ENCODE measurements at places on chromosomes 12 and 14.

DNA sequence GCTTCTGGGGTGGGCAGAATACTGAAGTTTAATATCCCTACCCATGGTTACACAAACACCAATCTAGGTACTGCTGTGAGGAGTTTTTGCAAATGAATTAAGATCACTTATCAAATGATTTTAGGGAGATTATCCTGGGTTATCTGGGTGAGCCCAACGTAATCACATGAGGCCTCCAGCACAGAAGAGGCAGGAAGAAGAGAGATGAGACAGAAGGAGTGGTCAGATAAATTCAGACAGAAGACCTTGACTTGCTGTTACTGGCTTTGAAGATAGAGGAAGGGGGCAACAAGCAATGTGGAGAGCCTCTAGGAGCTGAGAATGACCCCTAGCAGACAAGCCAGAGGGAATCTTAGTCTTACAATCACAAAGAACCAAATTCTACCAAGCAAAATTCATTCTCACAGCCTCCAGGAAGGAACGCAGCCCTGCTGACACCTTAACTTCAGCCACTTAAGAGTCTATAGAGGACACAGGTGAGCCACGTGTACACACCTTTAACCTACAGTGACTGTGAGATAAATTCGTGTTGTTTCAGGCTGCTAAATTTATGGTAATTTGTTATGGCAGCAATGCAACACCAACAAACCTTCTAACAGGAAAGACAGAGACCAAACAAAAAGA lies 49.4 kb downstream of the FERMT2 start:
- no peak for DNase-seq

- DNase-seq, result no peak
These were observed 89.3 kb upstream of the SLC38A4 start for GRCh38 chr12:46915082-46915481.

DNA sequence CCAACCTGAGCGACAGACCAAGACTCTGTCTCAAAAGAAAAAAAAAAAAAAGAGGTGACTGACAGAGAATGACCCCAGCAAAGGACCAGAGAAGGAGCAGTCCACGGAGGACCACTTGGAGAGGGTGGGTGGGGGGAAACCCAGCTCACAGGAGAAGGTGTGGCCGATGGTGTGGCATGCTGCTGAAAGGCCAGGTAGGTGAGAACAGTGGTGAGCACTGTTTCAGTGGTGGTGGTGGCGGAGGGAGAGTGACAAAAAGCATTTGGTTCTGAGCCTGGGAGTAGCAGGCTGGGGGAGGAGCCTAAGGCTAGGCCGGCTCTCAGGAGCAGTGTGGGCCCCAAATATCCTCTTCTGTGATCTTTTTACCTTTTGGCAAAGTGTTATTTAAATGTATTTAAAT lies 63.8 kb downstream of the IRF2BPL start:
- DNase-seq, result no peak

DNA sequence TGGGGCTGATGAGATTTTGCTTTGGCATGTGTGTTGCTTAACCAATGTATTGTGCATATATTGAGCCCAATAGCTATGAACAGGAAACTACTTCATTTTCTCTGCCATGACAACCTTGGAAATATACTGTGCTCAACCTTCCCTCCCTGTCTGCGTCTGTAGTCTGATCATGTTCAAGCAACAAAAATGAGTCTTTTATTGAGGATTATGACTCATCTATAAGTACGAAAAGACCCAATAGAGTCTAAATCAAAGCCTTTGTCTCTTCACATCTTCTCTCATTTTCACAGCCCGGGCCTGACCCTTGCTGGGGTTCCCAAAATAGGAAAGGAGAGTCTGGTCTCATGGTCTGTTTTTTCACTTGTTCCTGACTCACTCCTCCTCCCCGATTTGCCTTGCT lies 158.2 kb downstream of the CAND1 start:
- no peak for DNase-seq

DNA sequence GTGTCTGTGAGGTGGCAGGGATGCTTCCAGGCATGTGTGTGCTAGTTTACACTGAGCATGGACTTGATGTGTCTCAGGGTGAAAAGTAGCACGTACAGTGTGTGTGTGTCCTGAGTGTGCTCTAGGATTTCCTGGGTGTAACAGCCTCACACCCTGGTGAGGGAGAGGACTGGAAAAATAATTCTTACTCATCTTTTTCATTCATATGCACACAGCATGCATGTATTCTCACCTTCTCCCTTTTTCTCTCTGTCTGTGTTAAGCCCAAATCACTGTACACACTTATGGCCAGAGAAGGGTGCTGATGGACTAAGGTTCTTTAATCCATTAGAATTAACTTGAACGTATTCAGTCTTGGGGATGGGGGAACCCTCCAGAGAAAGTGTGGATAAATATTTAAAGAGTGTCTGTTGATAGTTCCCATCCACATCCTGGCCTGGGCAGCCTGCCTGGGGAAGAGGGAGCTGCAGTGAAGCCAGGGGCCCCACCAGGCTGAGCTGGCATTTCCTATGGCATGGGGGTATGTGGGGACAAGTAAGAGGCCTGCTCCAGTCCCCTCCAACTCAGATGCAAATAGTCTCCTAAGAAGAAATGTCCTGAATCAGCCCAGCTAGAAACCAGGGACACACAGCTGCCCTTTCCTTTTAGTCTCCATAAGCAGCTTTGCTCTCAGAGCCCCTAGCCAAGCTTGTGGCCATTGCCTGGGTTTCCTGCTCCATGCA lies 1.1 kb upstream of the HOXC8 start:
- DNase-seq, result no peak

DNA sequence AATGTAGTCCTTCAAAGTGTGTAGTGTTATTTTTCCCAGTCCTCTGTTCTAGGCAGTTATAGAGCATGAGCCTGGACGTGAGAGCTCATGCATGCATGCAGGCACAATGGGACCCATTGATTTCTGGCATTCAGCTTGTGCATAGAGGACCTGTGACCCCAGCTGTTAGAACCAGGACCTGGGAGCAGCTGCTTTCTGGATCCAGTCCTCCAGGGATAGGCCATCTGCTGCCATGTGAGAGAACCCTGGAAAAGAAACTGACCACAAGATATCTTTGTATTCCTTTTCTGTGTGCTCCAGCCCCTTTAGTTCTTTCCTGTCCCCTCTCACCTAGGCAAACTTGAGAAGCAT lies 76.9 kb downstream of the SUSD6 start:
- DNase-seq, result no peak

DNA sequence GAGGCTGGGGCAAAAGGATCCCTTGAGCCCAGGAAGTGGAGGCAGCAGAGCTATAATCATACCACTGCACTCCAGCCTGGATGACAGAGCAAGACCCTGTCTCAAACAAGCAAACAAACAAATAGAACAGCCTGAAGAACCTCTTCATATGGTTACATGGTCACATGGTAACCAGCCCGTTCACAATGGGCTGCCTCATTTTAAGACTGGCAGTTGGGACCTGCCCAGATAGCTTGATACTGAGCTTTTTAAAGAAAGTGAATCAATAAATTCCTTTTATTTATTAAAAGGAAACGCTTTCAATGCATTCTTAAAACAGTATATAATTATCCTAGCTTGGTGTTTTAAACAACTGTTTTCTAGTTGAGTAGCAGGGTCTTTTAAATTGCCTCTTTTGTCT lies 10.5 kb downstream of the MLXIP start:
- DNase-seq, result no peak

GRCh38 chr12:118714051-118714460 lies 267.3 kb upstream of the SRRM4 start:
- no peak for DNase-seq

DNA sequence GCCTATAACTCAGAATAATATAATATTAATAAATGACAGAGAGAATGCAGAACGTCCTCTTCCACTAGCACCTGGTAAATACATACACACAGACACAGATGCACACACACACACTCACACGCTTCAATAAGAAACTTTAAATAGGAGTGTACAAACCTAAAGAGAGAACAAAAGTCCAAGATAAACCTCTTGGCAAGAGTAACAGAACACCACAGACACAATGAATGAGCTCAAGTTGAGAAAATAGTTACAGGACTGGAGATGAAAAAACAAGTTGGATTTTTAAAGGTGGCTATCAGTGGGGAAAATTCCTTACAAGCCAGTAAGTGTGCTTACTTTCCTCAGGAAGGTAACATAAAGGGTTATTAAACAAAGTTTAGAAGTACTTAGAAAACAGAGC lies 35.2 kb downstream of the CRY1 start:
- no peak for DNase-seq

- DNase-seq, result no peak
These were observed 50.7 kb downstream of the LIN52 start for GRCh38 chr14:74135426-74135825.

GRCh38 chr12:111405859-111406473 lies at the start of gene SH2B3:
Gene SH2B3, plus strand, starts transcription at chr12:111405923. Its CDS starts 12,223 bp downstream, at chr12:111418146.
- DNase-seq, result no peak

- DNase-seq, result no peak
These were observed 96.9 kb downstream of the AKAP6 start for GRCh38 chr14:32426028-32426427.

GRCh38 chr14:36582874-36583241 lies 444 bp upstream of the NKX2-8 start:
- no peak for DNase-seq

GRCh38 chr12:22576065-22576464 lies 31.7 kb upstream of the C2CD5 start:
- DNase-seq, result no peak

- no peak for DNase-seq
These were observed 25.4 kb downstream of the CLSTN3 start for GRCh38 chr12:7155471-7156034.

- DNase-seq, result no peak
These were observed 220.7 kb downstream of the DPF3 start for GRCh38 chr14:72673179-72673578.

- no peak for DNase-seq
These were observed 615.9 kb downstream of the VRK1 start for GRCh38 chr14:97413022-97413539.

DNA sequence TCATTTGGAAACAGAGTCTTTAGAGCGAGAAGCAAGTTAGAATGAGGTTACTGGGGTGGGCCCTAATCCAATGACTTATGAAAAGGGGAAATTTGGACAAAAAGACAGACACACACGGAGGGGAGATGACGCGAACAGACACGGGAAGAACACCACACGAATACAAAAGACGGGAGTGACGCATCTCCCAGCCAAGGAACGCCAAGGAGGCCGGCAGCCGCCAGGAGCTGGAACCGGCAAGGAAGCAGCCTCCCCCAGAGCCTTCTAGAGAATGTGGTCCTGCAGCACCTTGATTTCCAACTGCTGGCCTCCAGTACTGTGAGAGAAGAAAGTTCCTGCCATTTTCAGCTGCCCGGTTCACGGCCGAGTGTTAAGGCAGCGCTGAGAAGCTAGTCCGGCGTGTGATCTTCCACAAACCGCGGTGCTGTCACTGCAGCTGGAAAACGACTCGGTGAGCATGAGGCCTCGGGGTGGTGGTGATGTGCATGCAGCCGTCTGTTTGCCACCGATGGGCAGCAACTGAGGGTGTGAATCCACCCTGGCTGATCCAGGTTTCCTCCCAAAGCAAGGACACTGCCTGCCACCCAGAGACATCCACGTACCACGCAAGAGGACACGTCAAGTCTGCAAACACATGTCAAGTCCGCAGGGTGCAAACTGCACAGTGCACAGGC lies 124.5 kb downstream of the NCOR2 start:
- DNase-seq, result no peak

- DNase-seq, result no peak
These were observed 97.6 kb downstream of the PIWIL1 start for GRCh38 chr12:130435331-130435730.

GRCh38 chr14:100641274-100641860 lies 54.1 kb upstream of the BEGAIN start:
- DNase-seq, result no peak

DNA sequence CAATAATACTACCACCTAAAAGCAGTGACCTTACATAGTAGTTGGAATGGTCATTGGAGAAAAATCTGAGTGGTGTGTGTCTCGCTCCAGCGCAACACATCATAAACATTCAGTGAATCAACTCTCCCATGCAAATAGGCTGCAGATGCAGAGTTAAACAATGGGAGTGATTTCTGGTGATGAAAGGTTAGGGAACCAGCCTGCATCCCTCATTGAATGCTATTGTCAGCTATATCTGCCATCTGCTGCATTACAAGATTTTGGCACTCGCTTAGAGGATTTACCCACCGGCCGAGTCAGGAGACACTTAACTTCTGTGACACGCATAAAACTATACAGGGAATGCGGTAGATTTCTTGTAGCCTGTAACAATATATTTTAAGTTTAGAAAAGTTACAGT lies 900.9 kb downstream of the FLRT2 start:
- DNase-seq, result no peak

- no peak for DNase-seq
These were observed 31.4 kb downstream of the ETNK1 start for GRCh38 chr12:22656376-22656775.

GRCh38 chr12:63792338-63792737 lies 12.6 kb downstream of the RXYLT1 start:
- DNase-seq, result no peak

DNA sequence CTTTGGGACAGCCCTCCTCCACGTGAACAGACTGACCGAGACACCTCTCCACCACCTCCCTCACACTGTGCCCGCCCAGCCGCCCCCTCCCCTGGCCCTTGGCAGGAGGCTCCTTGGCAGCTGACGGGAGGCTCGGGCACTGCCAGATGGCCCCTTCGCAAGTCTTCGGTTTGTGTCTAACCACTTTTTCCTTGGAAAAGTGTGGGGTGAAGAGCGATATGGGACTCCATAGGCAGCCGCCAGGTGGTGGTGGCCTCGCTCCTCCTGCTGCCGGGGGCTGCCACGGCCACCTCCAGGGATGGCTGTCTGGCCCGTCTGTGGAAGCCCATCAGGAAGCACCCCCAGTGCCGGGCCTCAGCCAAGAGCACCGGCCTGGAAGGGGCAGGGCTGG lies 58.7 kb downstream of the LRCOL1 start:
- DNase-seq, result no peak

- no peak for DNase-seq
These were observed 380.3 kb downstream of the CCER1 start for GRCh38 chr12:90574676-90575075.

- DNase-seq, result no peak
These were observed 369.8 kb downstream of the EMP1 start for GRCh38 chr12:13566292-13566691.

GRCh38 chr12:94488463-94488862 lies 28.8 kb upstream of the CEP83 start:
- DNase-seq, result no peak

- no peak for DNase-seq
These were observed 15.0 kb downstream of the CCDC85C start for GRCh38 chr14:99589031-99589441.
